ENCODE measurements at places on chromosomes 7 and 10.

GRCh38 chr7:150369748-150370501, 1.3 kb downstream of the REPIN1 start:
- DNase-seq = no peak

DNA sequence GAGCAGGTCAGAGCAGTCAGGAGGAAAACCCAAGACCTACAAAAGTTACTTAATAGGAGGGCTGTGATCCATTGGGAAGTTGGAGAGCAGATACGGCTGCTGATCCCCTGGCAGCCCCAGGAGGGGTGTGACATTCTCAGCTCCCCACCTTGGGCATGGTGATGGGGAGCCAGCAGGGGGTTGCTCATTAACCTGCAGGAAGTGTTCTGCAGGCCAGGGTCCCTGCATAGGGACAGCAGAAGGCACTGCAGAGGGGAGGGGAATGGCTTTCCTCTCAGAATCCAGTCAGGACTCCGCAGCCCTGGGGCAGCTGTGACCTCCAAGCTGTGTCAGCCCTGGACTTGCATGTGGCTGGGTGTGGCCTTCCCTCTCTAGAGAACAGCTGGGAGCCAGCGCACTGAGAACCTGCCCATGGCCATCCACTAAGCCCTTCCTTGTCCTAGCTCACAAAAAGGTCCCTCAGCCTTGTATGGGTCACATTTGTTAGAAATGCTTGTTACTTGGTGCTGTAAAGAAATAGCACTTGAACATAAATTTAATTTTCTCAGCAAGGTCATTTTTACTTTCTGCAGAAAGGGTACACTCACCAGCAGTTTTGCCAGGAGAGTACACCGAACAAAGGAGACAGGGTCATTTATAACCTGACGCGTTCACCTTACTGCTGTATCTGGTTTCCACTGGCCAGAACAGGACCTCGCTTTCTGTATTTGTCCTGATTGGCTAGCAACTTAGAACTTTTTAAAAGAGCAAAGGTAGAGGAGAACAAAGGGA, 169.6 kb downstream of the COBL start:
- DNase-seq = no peak

GRCh38 chr10:36773652-36774051, 351.7 kb upstream of the ANKRD30A start:
- DNase-seq = no peak

GRCh38 chr10:130108934-130109604, 1.6 kb downstream of the C10orf143 start:
- DNase-seq = no peak

DNA sequence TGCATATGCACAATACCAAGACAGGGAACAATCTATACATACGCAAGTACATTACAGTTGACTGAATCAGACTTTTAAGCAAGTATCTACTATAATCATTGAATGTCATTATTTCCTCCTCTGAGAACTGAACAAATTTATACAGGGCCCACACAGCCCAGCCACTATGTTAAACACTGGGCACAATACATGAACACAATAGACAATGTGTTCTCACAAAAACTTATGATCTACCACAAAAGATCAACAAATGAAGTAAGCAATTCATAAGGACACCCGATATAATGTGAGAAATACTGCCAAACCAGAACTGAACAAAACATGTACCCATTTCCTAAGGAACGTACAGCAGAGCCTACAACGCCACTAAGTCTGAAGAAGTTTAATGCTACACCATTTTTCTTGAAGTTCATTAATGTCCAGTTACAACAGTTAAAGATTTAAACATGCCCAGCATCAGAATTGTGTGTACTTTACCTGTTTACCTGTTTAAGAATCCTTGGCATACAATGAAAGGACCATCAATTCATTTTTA, 31.5 kb downstream of the SHTN1 start:
- DNase-seq = no peak

GRCh38 chr10:89531359-89531758, 4.0 kb downstream of the SLC16A12 start:
- no peak for DNase-seq

- DNase-seq = no peak
Measured at GRCh38 chr10:70052462-70053217, at the start of gene MACROH2A2. Gene MACROH2A2, plus strand, starts transcription at chr10:70052846. Its CDS starts 22,813 bp downstream, at chr10:70075659.

DNA sequence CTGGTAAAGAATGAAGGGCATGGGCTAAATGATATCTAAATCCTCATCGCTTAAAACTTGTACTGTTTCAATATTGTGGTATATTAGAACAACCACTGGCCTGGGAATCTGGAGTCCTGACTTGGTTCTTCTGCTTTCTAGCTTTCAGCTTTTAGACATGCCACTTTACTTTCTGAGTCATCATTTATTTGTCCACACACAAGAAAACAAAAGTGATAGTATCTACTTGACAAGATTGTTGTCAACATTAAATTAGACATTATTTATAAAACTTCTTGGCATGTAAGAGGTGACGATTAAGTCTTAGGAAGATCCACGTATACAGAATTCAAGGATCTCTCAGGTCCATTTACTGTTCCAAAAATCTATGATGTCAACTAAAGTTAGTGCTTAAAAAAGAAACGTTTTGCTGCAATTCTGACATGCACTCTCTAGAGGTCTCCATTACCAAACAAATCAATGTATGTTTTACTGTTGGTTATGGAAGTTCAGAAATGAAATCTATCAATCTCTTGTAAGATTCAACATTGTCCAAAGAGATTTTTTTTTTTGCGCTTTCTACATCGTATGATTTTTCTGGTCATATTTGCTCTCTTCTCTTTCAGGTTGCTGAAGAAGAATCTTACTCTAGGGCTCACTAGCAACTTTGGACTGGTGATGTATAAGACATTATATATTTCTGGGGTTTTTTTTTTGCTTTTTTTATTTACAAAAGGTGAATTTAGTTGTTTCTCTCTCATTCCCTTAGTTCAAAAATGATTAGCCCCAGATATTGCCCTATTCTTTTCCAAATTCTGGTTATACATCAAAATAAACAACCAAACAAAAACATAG, 53.6 kb upstream of the DYNC1I1 start:
- DNase-seq = no peak

GRCh38 chr10:49299816-49300139, 808 bp downstream of the C10orf71 start:
- no peak for DNase-seq

DNA sequence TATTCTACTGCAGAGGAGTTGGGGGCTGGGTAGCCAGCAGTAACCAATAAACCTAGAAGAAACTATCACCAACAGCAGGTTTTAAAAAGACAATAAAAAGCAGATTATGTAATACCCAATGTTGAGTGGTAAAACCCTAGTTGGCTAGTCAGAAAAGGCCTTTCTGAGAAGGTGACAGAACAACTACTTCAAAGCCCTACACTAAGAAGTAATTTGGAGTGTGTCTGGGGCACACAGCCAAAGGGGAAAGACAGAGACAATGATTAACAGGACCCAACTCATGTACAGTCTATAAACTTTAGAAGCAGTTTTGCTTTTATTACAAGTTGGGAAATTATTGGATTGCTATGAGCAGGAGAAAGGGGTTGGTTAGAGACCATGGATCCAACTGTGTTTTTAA, 77.2 kb upstream of the TMEM106B start:
- DNase-seq = no peak

DNA sequence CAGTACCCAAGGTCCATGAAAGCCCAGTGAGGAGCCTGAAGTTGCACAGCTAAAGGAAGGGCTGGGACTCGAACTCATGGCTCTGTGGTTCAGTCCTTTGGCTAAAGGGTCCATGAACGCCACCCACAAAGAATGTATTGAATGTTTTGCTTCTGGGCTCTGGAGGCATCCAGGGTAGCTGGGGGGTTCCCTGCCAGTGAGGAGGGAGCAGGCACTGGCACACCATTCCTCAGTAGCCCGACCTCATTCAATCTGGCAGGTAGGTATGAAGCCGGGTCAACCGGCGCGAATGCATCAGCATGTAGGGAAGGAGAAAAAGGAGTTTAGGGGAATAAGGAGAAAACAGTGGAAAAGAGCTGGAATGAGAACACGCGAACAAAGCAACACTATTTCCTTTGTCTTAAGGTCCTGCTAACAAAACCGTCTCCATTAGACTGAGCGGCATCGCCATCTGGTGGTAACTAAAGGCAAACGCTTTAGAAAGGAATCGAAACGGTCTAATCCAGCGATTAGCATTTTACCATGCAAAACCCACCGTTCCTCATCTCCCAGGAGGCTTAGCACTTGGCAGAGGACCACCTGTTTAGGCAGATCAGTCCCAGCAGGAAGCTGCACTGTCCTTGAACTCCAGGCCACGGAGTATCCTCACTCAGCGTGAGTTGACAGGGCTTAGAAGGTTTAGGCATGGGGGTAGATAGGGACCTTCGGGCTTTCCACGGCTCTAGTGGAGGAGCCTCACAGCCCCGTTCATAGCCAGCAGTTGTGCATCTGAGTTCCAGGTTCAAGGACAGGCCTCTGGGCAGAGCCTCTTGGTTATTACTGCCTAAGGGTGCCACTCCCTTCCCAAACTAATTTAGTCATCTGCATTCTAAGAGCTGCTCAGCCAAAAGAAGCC, 122.8 kb downstream of the UBE2H start:
- DNase-seq = peak; percentile 49

- DNase-seq = peak; percentile 28
Measured at GRCh38 chr7:123747620-123748141, 1.1 kb downstream of the WASL start.

DNA sequence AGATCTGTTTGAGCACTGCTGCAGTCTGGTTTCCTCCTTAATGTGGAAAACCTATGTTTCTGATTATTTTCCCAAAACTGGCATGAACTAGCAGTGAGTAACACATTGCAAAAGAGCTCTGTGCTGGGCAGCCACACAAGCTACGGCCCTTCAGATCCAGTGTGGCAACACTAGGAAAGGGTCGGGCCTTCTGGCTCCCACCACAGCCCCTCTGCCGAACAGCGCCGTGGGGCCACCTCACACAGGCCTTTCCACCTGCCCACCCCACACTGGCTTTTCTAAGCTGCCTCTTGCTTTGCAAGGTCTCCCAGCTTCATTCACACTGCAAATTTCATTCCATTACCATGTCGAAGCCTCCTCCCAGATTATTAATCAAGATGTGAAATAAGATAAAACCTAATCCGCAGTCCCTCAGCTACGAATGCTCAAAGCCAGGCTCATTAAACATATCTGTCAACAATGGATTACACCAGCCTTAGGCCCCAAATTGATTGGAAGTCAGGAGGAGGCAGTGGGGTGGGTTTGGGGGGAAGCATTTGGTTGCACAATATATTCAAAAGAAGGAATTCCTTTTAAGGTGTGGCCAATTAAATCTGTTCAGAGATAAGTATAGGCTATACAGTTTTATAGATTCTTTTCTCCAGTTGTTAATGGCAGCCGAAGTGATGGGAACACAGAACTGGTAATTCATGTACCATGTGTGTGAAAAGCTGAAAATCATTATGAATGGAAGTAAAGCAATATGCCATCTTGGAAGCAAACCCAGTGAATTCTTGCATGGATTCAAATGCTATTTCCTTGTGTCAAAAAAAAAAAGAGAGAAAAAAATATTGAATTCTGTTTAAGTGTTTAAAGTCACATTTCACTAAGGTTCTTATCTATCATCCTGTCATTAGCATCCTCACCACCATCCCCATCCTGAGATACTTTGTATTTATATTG, 223.7 kb downstream of the MTERF1 start:
- DNase-seq = no peak

GRCh38 chr10:74081941-74082718, 68.5 kb downstream of the AP3M1 start:
- DNase-seq = no peak

- no peak for DNase-seq
Measured at GRCh38 chr7:916291-916941, 38.1 kb downstream of the ADAP1 start.

DNA sequence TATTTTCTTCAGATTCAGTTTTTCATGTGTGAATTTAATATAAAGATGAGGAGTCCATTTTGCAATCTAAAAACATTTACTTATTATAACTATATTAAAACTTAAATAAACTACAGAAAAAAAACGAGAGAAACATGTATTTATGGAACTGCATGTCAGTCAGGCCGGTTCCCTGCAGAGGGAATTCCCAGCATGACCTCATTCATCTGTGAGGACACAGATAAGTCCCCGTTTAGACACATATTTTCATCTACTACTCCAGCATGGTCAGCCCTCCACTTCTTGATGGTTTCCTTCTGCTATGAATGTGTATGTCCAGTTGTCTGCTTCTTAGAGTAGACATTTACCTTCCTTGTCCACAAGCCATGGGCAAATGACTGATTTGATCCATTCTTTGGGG, 339.1 kb downstream of the SEMA3D start:
- DNase-seq = no peak

GRCh38 chr10:85858776-85859515, 507.6 kb downstream of the GRID1 start:
- DNase-seq = no peak

DNA sequence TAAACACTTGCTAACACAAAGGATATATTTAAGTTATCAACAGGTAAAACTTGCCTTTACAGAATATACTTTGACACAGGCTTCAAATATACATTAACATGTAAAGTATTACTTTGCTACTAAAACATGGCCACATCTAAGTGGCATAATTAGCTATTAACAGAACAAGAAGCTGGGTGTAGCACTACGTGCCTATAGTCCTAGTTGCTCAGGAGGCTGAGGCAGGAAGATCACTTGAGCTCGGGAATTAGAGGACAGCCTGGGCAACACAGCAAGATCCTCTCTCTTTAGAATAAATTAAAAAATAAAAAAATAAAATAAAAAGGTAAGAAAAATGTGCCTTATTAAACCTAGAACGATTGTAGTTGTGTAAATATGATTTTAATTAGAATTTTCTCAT, 106.6 kb downstream of the CNOT4 start:
- no peak for DNase-seq

- DNase-seq = peak; percentile 50
Measured at GRCh38 chr7:50793120-50793946, 10.6 kb upstream of the GRB10 start.

DNA sequence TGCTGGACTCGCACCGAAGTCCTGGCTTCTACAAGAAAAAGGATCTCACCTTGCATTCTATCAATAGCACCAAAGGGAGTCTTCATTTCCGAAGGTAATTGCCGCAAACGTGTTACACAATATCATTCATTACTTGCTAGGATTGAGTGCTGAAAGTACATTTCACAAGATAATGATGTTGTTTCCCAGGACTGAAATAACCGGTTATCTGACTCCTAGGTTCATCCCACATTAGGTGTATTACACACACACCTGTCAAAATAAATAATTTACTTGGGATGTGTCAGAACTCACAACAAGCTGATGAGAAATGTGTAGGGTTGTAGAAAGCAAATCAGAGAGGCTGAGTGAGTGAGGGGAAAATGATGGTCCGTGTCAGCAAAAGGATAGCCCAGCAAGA, 219.4 kb upstream of the RHOBTB1 start:
- DNase-seq = no peak

DNA sequence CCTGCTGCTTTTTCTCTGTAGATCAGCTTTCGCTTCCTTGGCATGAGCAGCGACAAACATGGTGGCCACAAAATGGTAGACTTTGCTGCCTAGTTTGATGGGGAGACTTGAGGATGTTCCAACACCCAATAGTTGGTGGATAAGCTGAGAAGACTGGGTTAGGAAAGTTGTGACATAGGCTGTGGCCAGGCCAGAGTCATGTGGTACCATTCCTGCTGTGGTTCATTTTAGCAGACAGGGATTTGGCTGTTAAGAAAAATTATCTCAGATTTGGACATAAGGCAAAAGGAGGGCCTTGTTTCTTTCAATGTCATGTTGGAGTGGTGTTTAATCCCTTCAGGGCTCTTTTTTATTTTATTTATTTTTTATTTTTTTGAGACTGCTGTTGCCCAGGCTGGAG, 26.6 kb upstream of the FAM180A start:
- no peak for DNase-seq

Measured in activated CD4-positive, alpha-beta T cell treated with anti-CD3 and anti-CD28 coated beads for 4 hours (primary cell).